ENCODE measurements at places on chromosomes 6 and 20.
A peak's percentile ranks its signal among the peaks of the same experiment; 100 is the strongest.

GRCh38 chr6:35808688-35809087 lies 3.5 kb downstream of the LHFPL5 start:
- peak; percentile 46 for DNase-seq

GRCh38 chr6:155628306-155628705 lies 172.7 kb upstream of the NOX3 start:
- no peak for DNase-seq

DNA sequence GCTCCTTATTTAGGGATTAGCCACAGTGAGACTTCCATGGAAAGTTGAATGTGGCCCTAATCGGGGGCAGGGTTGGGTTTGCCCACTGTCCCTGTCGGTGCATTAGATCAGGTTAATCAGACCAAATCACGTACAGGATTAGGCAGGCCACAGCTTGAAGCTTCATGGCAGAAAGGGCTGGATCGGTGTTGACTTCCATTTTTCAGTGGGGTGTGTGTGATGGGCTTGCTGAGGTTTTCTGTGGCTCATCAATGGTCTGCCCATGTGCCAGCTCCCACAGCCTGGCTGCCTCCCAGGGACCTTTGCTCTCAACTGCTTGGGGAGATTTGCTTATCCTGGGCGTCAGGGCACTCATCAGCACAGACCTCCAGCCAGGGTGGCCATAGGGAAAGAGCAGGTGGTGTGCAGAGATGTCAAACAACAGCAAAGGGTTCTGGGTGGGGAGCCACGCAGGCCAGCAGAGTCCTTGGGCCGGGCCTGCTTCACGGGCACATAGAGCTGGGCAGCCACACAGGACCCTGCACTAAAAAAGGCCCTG lies 130.7 kb downstream of the TFAP2C start:
- DNase-seq = no peak

DNA sequence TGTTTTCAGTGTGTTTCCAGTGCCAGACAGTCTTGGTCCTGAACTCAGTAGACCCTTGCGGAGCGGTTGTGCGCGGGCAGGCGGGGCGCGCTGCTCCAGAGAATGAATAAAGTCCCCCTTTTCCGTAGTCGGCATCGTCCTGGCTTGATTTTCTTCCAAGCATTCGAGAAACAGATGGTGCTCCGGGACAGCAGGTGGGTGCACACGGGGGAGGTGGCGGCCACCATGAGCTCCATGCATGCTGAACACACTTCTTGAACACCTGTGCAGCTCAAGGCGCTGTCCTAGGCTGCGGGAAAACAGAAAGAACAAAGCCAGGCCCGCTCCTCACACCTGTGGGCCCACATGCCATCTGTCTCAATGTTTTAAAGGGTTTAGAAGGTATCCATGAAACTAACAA lies 125.2 kb downstream of the TAF4 start:
- peak; percentile 59 for DNase-seq

- DNase-seq = peak; percentile 18
Measured at GRCh38 chr20:19690462-19690861, 67.6 kb upstream of the RIN2 start.

DNA sequence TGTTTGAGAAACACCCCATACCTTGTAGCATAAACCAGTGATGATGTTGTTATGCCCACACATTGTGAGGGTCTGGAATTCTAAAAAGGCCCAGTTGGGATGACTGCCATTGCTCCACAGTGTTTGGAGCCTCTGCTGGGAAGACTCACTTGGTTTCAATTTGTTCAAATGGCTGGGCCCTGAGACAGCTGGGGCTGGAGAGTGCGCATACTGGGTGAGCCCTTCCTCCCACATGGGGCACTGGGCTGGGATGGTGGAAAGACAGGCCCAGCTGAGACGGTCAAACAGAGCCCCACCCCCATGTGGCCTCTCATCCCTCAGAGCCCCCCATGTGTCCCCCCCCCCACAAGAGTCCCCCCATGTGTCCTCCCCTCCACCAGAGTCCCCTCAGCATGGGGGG lies 20.3 kb upstream of the RNASET2 start:
- no peak for DNase-seq

- DNase-seq = no peak
Measured at GRCh38 chr6:52135217-52135616, 47.8 kb upstream of the PKHD1 start.

- no peak for DNase-seq
Measured at GRCh38 chr6:162074641-162075275, 652.8 kb downstream of the PRKN start.

GRCh38 chr6:25844518-25844917 lies 12.7 kb upstream of the SLC17A1 start:
- DNase-seq = peak; percentile 96

- DNase-seq = no peak
Measured at GRCh38 chr6:89589297-89590025, 49.1 kb downstream of the LYRM2 start.

DNA sequence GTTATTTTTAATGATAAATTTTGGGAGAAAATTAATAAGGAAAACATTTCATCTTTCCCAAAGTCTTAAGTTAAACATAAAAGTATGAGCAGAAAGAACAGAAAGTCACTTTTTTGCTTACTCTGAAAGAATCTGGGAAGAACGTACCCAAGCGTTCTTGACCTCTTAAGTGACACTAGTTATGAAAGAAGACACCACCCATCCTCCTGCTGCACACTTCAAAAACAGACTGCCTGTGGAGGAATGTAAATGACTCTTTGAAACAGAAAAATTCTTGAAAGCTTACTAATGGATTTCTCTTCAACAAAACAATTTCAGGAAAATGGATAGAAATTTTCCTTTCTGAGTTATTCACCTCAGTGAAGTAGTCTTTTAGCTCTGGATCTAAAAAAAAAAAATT lies 227.7 kb downstream of the MEI4 start:
- DNase-seq = no peak

- no peak for DNase-seq
Measured at GRCh38 chr6:158517581-158517980, 42.3 kb upstream of the TMEM181 start.

DNA sequence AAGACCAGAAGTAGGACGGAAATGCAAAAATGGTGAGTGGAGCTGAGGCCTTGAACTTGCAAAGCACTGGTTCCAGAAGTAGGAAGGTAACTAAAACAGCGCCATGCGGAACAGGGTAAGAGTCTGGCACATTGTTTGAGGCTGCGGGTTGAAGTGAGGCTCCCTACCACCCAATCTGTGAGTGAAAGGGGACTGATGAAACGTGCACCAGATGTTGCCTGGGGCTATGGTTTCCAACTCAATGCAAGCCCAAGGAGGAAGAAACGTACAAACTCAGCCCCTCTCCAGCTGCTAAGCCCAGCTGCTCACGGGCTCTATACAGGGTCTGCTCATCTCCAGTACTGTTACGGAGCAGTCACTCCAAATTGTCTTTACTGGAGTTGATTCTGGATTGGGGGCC lies 68.7 kb upstream of the KCNK16 start:
- no peak for DNase-seq
